ENCODE measurements at places on chromosomes 5 and 9. TPM values are rescaled to one million over a fixed set of nuclear protein-coding genes. Genes with fewer than 3 reads are reported as not detected.

DNA sequence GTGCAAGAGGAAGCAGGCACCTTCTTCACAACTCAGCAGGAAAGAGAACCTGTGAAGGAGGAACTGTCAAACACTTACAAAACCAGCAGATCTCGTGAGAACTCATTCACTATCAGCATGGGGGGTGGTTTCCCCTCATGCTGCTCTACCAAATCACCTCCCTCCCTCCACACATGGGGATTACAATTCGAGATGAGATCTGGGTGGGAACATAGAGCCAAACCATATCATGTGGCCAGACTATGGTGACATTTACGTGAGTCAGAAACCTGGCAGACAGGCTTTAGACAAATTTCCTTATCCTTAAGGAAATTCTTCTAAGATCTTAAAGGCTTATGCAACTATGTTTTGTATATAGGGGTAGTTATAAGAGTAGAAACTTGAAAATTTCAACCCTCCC, 8.7 kb upstream of the AOPEP start:
- no peak overlapping the region for H3K4me3 ChIP-seq
- no peaks in the 10 kb centered on the region for H3K36me3 ChIP-seq
- no peak overlapping the region for H3K27ac ChIP-seq
- no peaks in the 10 kb centered on the region for H3K4me1 ChIP-seq
- no peak for DNase-seq

DNA sequence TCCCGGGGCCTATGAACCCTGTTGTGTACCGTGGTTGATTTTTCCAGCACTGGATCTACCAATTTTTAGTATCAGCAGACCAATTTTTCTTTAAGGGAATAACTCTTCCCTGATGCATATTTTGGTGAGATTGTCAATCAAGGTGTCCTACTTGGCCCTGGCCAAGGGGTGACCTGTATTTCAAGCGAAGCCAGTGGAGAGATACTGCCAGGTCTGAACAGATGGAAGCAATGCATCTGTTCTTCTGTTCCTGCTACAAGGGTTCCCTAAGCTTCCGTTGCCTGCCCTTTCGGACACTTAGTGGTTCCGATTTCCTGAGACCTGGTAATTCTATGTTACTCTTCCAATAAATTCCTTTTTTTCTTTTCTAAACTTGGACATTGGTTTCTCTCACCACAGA, 37.3 kb downstream of the ADAM19 start:
- peaks cover 15% of the 10 kb centered on the region for H3K4me1 ChIP-seq
- H3K27me3 ChIP-seq = peaks cover 3% of the 10 kb centered on the region
- H3K27ac ChIP-seq = no peak overlapping the region
- DNase-seq = no peak

DNA sequence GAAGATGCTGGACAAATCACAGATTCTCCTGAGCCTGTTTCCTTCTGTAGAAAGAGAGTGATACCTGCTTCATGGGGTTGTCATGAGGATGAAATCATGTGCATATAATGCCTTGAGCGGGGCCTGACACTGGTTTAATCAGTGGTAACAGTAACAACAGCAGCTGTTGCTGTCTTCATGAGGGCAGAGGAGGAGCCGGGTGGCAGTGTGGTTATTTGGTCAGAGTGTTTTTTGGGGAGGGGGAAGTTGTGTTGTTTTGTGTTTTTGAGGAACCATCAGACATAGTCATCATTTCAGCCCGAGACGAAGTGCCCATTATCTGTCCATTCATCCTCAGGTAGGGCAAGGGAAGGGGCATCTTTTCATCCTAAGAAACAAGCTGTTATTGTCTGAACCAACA, 44.0 kb downstream of the NEURL1B start:
- H3K4me1 ChIP-seq = peaks cover 17% of the 10 kb centered on the region
- peaks cover 36% of the 10 kb centered on the region for H3K27me3 ChIP-seq
- H3K27ac ChIP-seq = no peak overlapping the region
- H3K4me3 ChIP-seq = no peak overlapping the region

- H3K27ac ChIP-seq = no peak overlapping the region
- no peak for DNase-seq
- H3K36me3 ChIP-seq = no peaks in the 10 kb centered on the region
- H3K4me1 ChIP-seq = no peaks in the 10 kb centered on the region
Observed at GRCh38 chr5:178182158-178182876, 4.9 kb downstream of the GMCL2 start.

DNA sequence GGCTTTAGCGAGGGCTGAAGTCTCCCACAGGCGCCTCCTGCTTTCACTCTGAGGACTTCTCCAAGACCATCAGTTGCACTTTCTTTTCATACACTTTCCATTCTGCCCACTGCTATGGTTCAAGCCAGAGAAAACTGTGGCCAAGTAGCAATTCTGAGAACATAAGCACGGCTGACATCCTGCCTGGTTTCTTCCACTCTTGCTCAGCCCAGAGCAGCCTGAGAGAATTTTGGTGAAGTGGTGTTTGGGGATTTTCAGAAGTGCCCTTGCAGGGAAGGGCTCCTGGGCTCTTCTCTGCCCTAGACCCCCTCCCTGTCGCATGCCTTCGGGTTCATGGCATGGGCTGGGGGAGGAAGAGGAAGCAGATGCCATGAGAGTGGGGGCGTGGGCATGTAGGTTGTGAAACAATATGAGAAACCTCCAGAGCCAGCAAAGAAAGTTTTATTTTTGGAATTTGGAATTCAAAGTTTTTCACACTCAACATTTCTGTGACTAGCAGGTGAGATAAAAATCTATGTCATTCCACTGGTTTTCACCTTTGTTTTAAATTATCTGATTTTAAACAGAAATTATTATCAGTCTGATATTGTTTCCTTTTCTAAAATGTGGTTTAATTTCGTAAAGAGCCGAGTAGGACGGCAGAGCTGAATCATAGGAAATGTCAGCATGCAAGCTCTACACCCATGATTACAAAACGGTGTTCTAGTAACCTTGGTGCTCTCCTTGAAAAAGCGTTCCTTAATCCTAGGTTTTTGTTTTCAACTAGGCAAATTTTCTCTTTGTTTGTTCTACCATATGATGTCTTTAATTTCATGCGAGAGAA, 27.8 kb upstream of the TNFSF8 start:
- H3K4me1 ChIP-seq = no peaks in the 10 kb centered on the region
- H3K36me3 ChIP-seq = no peaks in the 10 kb centered on the region
- no peak overlapping the region for H3K4me3 ChIP-seq
- peaks cover 4% of the 10 kb centered on the region for H3K27me3 ChIP-seq

DNA sequence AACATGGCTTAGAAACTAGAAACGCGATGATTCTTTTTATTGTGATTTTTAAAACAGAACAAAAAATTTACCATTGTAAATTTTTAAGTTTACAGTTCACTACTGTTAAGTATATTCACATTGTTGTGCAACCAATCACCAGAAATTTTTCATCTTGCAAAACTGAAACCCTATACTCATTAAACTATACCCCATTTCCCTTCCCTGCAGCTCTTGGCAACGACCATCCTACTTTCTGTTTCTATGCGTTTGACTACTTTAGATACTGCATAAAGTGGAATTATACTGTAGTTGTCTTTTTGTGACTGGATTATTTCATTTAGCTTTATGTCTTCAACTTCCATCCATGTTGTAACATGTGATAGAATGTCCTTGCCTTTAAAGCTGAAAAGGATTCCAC, 52.5 kb downstream of the SPOCK1 start:
- no peak overlapping the region for H3K4me3 ChIP-seq
- H3K36me3 ChIP-seq = no peaks in the 10 kb centered on the region
- no peaks in the 10 kb centered on the region for H3K4me1 ChIP-seq
- no peak for DNase-seq

- H3K4me1 ChIP-seq = no peaks in the 10 kb centered on the region
- H3K27me3 ChIP-seq = no peaks in the 10 kb centered on the region
- DNase-seq = no peak
- H3K27ac ChIP-seq = no peak overlapping the region
- H3K4me3 ChIP-seq = no peak overlapping the region
Observed at GRCh38 chr5:153544706-153545105, 54.2 kb downstream of the GRIA1 start.

GRCh38 chr9:21873540-21874221, 71.2 kb downstream of the MTAP start:
- DNase-seq = no peak
- peaks cover 51% of the 10 kb centered on the region for H3K36me3 ChIP-seq
- no peaks in the 10 kb centered on the region for H3K4me1 ChIP-seq
- H3K27me3 ChIP-seq = no peaks in the 10 kb centered on the region
- H3K27ac ChIP-seq = no peak overlapping the region

The PHF2 gene
- total RNA-seq = 28.1 TPM

- H3K27me3 ChIP-seq = no peaks in the 10 kb centered on the region
- no peak overlapping the region for H3K4me3 ChIP-seq
- no peak for DNase-seq
- no peaks in the 10 kb centered on the region for H3K36me3 ChIP-seq
- H3K27ac ChIP-seq = no peak overlapping the region
Observed at GRCh38 chr5:157161996-157162395, 4.1 kb downstream of the GARIN3 start.

DNA sequence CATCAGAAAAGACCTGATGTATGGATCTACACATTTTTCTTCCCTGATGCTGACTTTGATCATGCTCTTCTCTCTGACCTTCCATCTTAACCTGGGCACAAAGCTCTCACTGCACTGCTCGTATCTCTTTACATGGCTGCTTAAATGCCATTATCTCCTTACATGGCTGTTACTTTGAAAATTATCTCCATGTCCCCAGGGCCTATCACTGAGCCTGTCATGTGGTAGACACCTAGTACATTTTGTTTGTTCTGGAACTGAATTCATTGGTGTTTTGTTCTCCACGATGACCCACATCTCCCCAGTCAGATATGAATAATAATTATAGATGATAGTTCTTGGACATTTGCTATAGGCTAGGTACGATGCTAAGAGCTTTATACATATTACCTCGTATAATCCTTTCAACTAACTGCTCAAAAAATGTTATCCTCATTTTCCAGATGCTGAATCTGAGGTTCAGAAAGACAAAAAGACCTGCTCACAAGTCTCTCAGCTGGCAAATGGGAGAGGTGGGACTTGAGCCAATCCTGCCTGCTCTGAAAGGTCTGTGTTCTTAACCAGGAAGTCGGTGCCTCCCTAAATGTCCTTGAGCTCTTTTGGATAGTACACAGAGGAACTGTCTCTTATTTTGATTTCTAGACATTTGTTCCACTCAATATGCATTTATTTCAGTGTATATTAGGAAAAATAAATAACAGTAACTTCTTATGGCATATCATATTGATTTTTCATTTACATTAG, 9.8 kb upstream of the CPEB4 start:
- DNase-seq = no peak
- H3K4me3 ChIP-seq = no peak overlapping the region
- no peaks in the 10 kb centered on the region for H3K36me3 ChIP-seq
- no peaks in the 10 kb centered on the region for H3K4me1 ChIP-seq
- no peaks in the 10 kb centered on the region for H3K27me3 ChIP-seq

DNA sequence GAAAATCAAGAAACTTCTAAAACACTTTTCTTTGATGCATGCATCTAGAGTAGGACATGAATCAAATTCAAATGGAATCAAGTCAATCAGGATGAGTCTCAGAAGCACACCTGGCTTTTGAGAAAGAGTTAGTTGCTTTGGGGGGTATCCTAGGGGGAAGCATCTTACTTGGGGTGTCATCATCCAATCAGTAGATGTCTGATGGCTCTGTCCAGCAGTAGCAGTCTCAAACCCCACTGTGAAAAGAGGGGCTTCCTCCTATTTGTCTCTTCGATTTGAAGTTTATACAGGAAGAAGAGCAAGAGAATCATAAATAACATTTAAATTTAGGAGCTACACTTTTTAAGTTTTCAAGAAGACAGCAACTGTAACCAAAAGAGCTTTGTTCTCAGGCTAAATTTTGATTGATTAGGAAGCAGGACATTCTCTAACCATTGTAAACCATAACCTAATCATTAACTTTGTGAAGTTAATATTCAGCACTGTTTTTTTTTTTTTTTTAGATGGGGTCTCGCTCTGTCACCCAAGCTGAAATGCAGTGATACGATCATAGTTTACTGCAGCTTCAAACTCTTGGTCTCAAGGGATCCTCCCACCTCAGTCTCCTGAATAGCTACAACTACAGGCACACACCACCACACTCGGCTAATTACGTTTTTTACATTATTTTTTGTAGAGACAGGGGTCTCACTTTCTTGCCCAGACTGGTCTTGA, 614.7 kb downstream of the CSNK1G3 start:
- H3K36me3 ChIP-seq = no peaks in the 10 kb centered on the region
- no peak overlapping the region for H3K27ac ChIP-seq
- H3K27me3 ChIP-seq = peaks cover 3% of the 10 kb centered on the region
- H3K4me1 ChIP-seq = peaks cover 55% of the 10 kb centered on the region
- no peak overlapping the region for H3K4me3 ChIP-seq
- DNase-seq = no peak

The IRX1 gene
- 24.1 TPM for total RNA-seq

DNA sequence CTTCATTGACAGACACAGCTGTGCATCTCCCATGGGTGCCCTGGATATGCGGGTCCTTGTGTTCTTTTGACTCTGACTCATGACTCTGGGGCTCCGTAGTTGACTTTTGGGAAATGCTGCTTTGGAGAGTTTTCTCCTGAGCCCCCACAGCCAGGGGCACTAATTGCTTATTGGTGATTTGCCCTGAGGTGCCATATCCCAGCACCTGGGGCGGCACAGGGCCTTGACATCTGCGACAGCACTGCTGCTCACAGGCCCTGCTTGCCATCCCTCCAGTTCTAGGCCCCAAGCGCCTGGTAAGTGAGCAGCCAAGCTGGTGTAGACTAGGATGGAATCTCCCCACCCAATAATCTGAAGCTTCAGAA, 75.1 kb downstream of the AMBP start:
- no peak for DNase-seq
- no peak overlapping the region for H3K27ac ChIP-seq
- H3K27me3 ChIP-seq = no peaks in the 10 kb centered on the region
- H3K36me3 ChIP-seq = peaks cover 22% of the 10 kb centered on the region

GRCh38 chr5:1321576-1321975, 23.3 kb downstream of the CLPTM1L start:
- peaks cover 4% of the 10 kb centered on the region for H3K36me3 ChIP-seq
- DNase-seq = peak; percentile 62
- peaks cover 5% of the 10 kb centered on the region for H3K4me1 ChIP-seq
- no peaks in the 10 kb centered on the region for H3K27me3 ChIP-seq

The SCAMP1 gene
- 50.8 TPM for total RNA-seq

- no peak overlapping the region for H3K27ac ChIP-seq
- H3K4me1 ChIP-seq = no peaks in the 10 kb centered on the region
- H3K27me3 ChIP-seq = no peaks in the 10 kb centered on the region
- no peaks in the 10 kb centered on the region for H3K36me3 ChIP-seq
Observed at GRCh38 chr5:147859962-147860640, 18.4 kb upstream of the SCGB3A2 start.

GRCh38 chr9:96137671-96138429, 164.1 kb downstream of the HSD17B3 start:
- H3K27me3 ChIP-seq = peaks cover 5% of the 10 kb centered on the region
- H3K4me1 ChIP-seq = peaks cover 29% of the 10 kb centered on the region
- H3K4me3 ChIP-seq = no peak overlapping the region
- peak overlapping the region; percentile 29 for H3K27ac ChIP-seq
- DNase-seq = no peak
- H3K36me3 ChIP-seq = no peaks in the 10 kb centered on the region

- H3K4me3 ChIP-seq = no peak overlapping the region
- H3K4me1 ChIP-seq = peaks cover 26% of the 10 kb centered on the region
- H3K36me3 ChIP-seq = peaks cover 52% of the 10 kb centered on the region
- H3K27ac ChIP-seq = peak overlapping the region; percentile 3
- H3K27me3 ChIP-seq = no peaks in the 10 kb centered on the region
- DNase-seq = no peak
Observed at GRCh38 chr9:93505541-93506132, 52.3 kb upstream of the FAM120AOS start.
